RCC 7860 (cell line): ENCODE measurements at places on chromosomes 16 and 17.

DNA sequence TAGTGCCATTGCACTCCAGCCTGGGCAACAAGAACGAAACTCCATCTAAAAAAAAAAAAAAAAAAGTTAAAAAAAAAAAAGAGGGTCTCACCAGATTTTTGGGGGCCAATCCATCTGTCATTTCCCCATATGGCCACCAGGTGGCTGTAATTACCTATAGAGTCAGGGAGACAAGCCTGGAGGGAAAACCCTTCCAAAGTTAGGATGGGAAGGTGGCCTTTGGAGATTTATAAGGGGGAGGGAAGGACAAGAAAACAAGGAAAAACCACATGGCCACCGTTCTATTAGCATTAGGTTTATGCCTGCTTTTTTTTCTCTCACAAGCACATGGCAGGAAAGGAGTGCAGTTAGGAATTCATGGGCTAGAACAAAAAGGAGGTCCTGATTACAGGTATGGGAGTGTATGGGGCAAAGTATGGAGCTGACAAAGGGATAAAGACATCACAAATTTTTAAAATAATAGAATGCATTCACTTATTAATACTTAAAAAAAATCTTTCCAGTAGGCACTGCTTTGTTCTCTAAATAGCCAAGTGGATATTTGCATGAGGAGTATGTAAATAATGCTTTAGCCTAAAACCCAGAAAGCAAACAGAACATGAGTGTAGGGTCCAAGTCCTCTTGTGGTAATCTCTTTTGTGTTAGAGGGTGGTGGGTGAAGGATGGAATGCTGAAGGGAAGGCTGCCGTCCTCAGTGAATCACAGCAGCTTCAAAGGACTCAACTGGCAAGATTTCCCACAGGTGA is 5.1 kb downstream of the CYB5D1 start:
- DNase-seq: no peak

GRCh38 chr17:5701381-5701780 is 117.1 kb upstream of the NLRP1 start:
- no peak for DNase-seq

- peak; percentile 39 for DNase-seq
Measured at GRCh38 chr17:6435968-6436367, 1.0 kb upstream of the AIPL1 start.

GRCh38 chr16:2881783-2882649 is 999 bp upstream of the FLYWCH2 start:
- no peak for DNase-seq

DNA sequence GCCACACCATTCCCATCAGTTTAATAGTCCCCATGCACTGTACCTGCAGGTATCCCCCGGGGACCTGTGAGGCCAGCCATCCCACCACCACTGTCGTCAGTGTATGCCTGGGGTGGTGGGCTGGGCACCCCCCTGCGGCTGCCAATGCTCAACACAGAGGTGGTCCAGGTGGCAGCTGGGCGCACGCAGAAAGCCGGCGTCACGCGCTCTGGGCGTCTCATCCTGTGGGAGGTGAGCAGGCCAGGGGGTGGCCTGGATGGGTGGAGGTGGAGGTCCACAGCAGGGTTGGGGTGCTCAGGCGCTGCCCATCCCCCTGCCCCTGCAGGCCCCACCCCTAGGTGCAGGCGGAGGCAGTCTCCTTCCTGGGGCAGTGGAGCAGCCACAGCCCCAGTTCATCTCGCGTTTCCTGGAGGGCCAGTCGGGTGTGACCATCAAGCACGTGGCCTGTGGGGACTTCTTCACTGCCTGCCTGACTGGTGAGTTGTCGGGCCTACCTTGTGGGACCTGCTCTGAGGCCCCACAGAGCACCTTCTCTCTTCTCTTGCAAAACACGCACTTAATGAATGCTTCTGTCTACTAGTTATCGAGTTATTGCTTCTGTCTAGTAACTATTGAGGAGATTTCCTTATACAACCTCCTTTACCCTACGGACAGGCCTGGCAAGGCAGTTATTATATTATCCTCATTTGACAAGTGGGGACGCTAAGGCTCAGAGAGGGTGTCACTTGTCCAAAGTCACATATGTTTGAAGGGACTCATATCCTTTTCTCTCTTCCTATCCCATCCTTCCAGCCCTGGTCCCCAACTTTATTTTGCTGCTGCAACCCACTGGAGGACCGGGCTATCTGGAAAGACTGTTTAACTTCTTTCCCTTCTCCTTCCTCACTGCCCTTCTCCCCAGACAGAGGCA is 5.8 kb upstream of the TRAF4 start:
- DNase-seq: no peak

DNA sequence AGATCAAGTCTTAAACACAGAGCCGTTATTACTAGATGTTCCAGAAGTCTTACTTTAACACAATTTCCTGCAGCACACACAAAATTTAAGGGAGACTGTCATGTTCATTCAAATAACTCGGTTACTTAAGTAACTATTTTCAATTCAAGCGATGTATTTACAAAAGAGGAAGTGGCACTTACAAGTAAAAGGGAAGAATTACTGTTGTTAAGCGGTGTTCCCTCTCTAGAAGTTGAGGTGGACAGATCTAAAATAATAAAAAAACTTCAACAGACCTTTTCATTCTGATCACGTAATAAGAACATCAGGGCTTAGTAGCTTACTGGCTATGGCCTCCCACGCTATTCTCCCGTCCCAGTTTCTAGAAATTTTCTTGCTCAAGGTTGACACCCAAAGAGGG is 26.2 kb upstream of the TXNDC11 start:
- DNase-seq: no peak

DNA sequence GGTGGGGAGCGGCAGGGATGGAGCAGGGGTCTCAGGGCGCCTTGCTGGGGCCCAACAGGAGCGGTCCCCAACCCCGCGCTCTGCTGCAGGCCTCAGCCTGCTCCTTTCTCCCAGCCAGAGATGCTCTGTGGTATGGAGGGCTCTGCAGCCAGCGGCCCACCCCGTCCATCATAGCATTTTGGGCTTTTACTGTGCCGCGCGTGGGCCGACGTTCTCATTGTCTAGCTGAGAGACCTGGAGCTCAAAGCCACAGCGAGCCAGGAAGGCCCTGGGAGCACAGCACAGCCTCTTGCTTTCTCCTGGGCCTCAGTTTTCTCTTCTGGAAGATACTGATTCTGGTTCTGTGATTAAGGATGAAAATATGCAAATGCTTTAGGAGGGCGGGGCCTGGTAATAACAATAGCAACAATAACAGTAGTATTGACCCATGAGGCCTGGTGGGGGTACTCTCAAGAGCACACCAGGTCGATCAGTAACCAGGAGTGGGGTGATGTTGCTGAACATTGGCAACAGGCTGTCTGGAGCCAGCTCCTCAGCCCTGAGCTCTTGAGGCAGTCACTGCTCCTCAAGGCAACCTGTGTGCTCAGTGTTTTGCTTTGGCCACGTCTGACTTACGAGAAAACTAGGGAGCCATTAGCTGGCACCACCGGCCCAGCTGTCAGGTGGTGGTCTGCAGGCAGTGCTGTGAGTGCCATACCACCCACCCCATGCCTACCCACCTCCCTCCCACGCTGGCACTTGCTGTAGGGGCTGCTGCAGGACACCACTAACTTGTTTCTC is 1.1 kb upstream of the RASD1 start:
- DNase-seq: no peak
